Liver (tissue), 10 donors: ENCODE measurements at places on chromosomes 5 and 9. TPM values are rescaled to one million over a fixed set of nuclear protein-coding genes. Genes with fewer than 3 reads are reported as not detected.

GRCh38 chr5:135016861-135017290 is 17.2 kb downstream of the PITX1 start:
- no peak for DNase-seq

DNA sequence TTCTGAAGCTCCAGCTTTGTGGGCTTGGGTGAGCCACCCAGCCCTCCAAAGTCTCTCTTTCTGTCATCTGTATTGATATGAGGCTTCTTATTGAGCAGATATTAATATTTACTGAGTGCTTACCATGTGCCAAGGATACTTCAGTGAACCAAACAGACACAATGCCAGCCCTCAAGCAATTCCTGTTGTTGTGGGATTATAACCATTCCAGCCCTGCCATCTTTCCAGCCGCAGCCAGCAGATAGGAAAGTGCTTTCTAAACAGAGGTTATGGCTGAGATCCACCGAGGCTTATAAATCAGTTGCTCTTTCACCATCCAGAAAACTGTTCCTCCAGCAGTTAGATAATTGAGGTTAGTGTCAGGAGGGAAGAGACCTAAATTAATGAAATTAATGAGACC is 137.7 kb upstream of the ALDH1B1 start:
- no peak for DNase-seq

IL33 gene
- 17.4 TPM for polyA plus RNA-seq

SPATA31E1 gene
- polyA plus RNA-seq = not detected

ORM2 gene
- polyA plus RNA-seq = 7,373 TPM
